ENCODE measurements at places on chromosomes 2 and 18. TPM values are rescaled to one million over a fixed set of nuclear protein-coding genes. Genes with fewer than 3 reads are reported as not detected.

GRCh38 chr2:156466739-156467405, 30.7 kb downstream of the GPD2 start:
- DNase-seq, result peak; percentile 75

DNA sequence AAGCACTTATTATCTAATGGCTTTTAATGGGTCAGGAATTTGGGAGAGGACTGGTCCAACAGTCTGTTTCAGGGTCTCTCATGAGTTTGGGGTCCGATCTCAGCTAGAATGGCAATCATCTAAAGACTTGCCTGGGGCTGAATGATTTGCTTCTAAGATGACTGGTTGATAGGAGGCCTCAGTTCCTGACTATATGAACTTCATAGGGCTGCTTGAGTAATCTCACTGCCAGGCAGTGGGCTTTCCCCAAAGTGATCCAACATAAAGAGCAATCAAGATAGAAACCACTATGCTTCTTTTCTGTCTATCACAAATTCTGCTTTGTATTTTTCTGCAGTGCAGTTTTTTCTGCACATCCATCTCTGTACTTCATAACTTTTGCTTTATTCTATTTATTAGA, 793.5 kb upstream of the CHAC2 start:
- DNase-seq, result no peak

- DNase-seq, result no peak
Observed at GRCh38 chr2:168669151-168669550, 133.3 kb upstream of the NOSTRIN start.

Gene RNF152
- total RNA-seq, result 13.5 TPM

- DNase-seq, result no peak
Observed at GRCh38 chr2:213021971-213022899, 129.2 kb downstream of the IKZF2 start.

Gene RALB
- 47.2 TPM for total RNA-seq

- DNase-seq, result no peak
Observed at GRCh38 chr18:64379662-64380061, 230.8 kb upstream of the LINC00305 start.

Gene GPR45
- total RNA-seq, result not detected

DNA sequence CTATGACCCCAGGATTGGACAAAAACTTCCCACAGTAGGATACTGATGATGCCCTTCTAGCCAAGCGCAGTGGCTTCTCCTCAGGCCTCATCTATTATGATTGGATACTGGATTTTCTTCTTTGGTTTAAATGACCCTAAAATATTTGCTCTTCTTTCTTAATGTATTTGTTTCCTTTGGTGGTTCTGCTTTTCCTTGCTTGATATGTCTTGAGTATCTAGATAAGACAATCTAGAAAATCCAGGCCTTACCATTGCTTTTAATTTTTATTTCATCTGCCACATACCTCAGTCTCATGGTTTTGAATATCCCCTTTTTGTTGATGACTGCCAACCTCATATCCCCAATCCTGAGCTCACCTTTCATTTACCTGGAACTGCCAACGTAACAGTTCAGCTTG, 35.6 kb downstream of the OTOF start:
- no peak for DNase-seq

DNA sequence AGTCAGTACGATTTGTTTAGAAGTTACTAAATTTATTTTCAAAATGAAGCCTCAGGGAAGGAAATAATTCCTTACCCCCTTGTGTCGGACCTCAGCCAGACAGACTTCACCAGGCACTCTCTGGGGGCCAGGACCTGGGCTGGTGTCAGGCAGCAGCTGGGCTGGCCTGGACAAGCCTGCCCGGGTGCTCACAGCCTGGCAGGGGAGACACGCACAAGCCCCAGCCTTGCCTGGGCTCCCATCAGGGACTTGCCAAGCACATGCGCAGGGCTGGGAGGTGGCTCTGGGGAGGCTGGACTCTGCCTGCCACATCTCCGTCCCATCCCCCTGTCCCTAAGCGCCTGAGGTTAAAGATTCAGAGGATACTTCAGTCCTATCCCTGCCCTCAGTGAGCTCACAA, 56.8 kb upstream of the HS6ST1 start:
- DNase-seq, result no peak

Gene INHBB
- total RNA-seq, result 2.4 TPM

GRCh38 chr18:78144669-78145068, 834.9 kb upstream of the SALL3 start:
- no peak for DNase-seq

DNA sequence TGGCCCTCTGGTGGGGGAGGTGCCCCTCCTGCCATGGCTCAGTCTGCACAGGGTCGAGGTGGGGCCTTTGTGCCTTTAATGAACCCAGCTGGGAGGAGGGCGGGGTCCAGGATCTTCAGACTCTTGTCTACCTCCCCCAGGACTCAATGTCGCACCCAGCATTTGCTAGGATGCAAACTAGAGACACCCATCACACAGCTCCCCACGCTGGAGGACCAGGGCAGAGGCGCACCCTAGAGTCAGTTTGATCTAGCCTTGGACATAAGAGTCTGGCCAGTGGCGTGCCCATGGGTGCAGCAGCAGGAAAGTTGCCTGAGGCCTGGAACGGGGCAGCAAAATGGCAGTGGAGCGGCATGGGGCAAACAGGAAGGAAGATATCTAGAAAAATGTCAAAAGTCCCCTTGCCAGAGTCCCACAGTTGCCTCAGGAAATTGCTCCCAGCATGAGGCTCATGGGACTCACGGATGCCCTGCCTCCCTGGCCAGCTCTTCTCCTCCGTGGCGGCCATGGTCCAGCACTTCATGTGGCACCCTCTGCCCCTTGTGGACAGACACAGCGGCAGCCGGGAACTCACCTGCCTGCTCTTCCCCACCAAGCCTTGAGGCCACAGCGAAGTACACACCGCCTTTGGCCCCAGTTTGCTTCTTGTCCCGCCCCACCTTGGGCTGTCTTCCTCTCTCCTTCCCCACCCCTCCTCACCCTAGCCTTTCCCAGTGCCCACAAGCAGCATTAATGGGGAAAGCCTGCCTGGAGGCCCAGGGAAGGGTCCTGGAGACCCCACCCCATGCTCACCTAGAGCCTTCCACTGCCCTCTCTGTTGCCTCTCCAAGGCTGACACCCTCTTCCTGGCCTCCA, 17.7 kb downstream of the SH2D6 start:
- DNase-seq, result peak; percentile 60

DNA sequence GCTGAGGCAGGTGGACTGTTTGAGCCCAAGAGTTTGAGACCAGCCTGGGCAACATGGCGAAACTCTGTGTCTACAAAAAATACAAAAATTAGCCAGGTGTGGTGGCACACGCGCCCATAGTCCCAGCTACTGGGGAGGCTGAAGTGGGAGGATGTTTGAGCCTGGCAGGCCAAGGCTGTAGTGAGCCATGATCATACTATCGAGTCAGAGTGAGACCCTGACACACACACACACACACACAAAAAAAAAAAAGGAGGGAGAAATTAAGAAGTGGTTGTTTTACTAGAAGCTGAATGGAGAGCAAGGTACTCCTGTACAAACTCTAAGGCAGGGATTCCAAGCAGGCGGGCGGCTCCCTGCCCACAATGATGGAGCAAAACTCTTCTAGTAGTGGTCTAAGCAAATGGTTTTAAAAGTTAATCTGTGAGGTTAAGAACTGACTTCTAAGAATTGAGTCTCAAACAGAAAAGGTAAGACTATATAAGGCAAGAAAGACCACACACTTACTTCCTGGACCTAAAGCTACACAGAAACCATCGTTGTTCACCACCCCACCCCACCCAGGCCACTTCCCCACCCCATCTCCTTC, 2.6 kb downstream of the ANKRD44 start:
- DNase-seq, result no peak

DNA sequence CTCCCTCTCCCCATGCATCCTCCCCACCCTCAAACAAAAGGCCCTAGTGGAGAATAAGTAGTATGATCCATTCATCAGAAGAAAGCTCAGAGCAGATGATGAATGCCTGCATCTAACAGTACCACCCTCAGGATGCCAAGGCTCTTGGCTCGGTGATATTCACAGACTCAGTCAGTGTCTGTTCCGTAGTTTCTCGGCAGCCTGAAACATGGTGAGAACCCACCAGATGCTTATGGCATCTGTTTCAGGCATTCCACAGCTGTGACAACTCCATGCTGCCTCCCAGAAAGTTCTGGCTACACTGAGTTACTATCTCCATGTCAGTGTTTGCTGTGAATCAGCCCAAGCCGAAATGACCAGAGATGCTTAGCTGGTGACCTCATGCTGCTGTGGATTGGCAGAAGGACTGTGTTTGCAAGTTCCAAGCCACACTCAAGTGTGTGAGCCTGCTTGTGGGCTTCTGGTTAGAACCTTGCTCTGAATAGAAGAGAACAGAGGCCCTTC, 83.9 kb downstream of the WDSUB1 start:
- DNase-seq, result peak; percentile 75

Gene HOXD13
- total RNA-seq, result not detected

GRCh38 chr2:54212456-54212855, 43.6 kb downstream of the TSPYL6 start:
- no peak for DNase-seq

- no peak for DNase-seq
Observed at GRCh38 chr2:136055929-136056688, 61.8 kb downstream of the CXCR4 start.

- DNase-seq, result no peak
Observed at GRCh38 chr2:195711478-195711877, 54.5 kb downstream of the SLC39A10 start.

Gene NGEF
- total RNA-seq, result 4.2 TPM

Gene PAIP2B
- total RNA-seq, result 21.5 TPM
